Stimulated activated CD4-positive, alpha-beta T cell treated with anti-CD3 and anti-CD28 coated beads, TNF-alpha, amount 100 ng/mL, for 48 hours (primary cell): ENCODE measurements at places on chromosomes 2 and 18.

DNA sequence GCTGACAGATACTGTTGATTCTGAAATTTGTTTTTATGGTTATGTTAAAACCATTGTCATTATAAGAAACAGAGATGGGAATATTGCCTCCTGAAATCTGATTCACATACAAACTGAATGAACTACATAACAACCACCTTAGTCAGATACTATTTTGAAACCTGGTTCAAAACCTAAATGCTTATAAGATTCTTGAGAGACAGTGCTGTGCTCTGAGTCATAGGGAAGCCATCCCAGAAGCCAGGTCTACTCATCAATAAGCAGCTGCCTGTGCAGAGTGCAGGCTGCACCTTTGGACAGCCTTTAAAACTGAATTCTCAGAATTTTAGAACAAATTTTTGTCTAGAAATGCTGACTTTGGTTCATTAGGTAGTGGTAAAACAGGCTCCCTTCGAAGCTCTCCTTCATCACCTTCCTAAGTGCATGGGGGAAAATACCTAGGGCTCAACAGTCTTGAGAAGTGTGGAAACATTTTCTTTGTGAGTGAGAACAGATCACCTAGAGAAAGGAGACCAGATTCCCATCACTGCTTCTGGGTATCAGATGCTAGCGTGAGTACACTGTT is at the start of gene SERPINB7:
Gene SERPINB7, plus strand, starts transcription at position 253 of the 565 bp plus-strand sequence. CDS start 6,955 bp downstream, outside the sequence.
- no peak for DNase-seq

DNA sequence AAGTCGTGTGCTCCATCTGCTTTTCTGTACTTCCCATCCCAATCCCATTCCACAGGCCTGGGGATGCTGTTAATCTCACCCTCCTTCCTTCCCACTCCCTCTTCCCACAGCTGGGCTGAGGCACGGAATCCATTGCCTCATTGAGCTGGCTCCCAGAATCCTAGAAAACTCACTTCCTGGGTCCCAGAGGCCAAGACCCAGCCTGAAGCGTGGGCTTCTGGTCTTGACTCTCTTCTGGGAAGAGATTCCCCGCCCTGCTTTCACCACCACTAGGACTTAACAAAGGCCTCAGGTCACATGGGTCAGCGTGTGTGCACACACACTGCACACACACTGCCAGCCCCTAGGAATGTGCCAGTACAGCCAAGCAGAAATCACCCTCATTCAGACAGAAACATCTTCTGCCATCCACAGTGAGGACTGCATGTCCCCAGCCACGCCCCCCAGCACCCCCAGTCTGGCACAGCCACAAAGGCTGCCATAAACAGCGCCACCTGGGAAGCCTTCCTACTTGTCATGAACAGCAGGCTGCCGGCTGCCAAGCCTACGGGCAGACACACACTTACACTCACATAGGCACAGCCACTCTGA is 165.8 kb downstream of the TNS1 start:
- DNase-seq: no peak

- DNase-seq: peak; percentile 43
These were observed 27.2 kb downstream of the CDKL4 start for GRCh38 chr2:39216346-39217191.

DNA sequence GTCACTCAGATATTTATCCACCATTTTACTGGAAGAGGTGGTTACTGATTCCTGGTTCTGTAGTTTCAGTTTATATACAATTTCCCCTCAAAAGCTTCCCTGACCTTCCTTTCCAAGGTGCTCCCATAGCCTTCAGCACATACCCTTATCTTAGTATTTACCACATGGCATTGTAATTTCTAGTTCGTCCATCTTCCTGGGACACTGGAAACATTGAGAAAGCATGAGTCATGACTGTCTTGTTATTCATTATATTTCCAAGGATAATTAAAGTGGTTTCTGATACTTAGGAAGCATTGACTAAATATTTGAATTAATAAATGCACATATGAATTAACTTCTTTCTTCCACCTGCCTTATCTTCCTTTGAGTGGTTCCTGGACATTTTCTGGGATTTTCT is 203.8 kb downstream of the ETAA1 start:
- DNase-seq: no peak

GRCh38 chr18:9428301-9428706 is 47.0 kb upstream of the RALBP1 start:
- DNase-seq: no peak

DNA sequence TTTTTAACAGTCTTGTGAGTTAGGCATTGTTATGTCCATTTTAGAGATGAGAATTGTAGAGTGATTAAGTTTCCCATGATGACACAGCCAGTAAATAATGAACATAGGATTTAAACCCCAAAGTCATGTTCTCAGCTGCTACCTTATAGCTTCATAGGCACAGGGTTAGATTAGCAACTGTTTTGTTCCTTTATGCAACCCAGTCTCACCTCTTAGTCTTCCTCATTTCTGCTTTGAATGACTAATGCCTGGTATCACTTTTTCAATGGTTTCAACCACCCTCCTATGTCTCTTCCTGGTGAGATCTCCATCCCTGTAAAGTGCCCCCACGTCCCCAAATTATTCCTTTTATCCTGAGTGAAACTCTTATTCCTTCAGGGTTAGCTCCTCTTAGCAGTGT is 44.3 kb downstream of the MFSD6 start:
- DNase-seq: no peak

DNA sequence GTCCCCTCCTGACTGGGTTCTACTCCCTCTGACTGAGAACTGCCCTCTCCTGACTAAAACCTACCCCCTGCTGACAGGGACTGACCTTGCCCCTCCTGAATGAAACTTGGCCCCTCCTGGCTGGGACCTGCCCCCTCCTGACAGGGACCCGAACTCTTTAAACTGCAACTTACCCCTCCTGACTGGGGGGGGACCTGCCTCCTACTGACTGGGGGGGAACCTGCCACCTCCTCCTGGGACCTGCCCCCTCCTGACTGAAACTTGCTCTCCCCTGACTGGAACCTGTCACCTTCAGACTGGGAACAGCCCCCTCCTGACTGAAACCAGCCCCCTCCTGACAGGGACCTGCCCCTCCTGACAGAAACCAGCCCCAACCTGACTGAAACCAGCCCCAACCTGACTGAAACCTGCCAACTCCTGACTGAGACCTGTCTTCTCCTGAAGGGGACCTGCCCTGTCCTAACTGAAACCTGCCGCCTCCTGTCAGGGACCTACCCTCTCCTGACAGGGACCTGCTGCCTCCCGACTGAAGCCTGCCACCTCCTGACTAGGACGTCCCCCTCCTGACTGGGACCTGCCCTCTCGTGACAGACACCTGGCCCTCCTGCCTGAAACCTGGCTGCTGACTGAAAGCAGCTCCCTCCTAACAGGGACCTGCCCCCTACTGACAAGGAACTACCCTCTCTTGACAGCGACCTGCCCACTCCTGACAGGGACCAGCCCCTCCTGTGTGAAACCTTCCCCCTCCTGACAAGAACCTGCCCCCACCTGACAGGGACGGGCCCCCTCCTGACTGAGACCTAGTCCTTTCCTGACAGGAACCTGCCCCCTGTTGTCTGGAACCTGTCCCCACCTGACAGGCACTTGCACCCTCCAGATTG is 87.1 kb downstream of the PXDN start:
- DNase-seq: no peak

DNA sequence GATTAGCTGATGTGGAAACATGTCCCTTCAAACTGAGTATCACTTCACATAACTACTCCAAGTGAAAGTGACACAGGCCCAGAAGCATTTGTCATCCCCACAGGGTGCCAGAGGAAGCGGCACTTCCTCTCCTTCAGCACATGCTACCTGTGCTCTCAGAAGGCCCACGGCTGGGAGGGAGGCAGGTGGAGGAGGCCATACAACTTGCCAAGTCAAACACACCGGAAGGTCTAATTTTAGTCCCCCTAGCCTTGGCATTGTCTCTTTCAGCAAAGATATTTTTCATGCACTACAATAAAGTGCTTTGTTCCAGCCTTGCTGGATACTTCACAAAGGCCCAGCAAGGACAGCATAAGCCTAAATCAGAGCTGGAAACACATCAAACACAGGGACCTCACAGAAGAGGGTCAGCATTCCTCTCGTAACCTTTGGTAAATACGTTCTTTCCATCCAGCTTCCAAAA is 38.0 kb downstream of the VSNL1 start:
- no peak for DNase-seq

GRCh38 chr2:160534249-160534648 is 40.6 kb upstream of the RBMS1 start:
- DNase-seq: no peak

DNA sequence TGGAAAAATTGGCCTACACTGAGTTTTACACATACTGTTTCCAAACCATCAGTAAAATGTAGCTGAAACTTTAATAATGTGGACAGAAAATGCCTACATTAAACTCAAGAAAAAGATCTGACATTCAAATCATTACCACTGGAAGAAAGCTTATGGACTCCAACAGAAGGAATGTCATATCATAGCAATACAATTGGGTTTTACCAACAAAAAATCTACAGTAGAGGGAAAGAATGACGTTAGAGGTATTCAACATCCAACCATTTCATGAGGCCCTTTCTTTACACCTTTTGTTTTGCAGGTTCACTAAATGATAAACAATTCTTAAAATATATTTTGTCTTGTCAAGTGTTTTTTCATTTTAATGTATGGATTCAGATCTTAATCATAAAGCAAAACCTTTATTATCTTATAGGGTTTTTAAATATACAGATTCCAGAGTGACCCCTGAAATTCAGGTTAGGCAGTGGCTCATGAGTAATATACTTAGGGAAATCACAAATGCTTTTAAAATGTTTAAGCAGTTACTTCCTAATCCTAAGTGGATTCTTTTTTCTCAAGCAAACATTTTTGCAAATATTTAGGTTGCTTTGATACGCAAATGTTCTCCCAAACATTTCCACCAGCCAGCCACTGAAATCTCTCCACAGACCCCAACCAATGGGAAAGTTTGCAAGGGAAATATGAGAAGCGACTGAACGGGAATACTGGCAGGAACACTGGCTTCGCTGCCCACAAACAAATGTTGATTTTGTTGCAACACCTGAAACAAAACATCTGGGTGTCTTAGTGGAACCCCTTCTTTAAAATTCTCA is 168.7 kb downstream of the TCF4 start:
- no peak for DNase-seq

GRCh38 chr2:98480598-98480997 is 35.9 kb downstream of the INPP4A start:
- DNase-seq: no peak
